ENCODE measurements at places on chromosomes 5 and 9.

- peak; percentile 36 for DNase-seq
Measured at GRCh38 chr5:171579976-171580411, 160.5 kb downstream of the FGF18 start.

DNA sequence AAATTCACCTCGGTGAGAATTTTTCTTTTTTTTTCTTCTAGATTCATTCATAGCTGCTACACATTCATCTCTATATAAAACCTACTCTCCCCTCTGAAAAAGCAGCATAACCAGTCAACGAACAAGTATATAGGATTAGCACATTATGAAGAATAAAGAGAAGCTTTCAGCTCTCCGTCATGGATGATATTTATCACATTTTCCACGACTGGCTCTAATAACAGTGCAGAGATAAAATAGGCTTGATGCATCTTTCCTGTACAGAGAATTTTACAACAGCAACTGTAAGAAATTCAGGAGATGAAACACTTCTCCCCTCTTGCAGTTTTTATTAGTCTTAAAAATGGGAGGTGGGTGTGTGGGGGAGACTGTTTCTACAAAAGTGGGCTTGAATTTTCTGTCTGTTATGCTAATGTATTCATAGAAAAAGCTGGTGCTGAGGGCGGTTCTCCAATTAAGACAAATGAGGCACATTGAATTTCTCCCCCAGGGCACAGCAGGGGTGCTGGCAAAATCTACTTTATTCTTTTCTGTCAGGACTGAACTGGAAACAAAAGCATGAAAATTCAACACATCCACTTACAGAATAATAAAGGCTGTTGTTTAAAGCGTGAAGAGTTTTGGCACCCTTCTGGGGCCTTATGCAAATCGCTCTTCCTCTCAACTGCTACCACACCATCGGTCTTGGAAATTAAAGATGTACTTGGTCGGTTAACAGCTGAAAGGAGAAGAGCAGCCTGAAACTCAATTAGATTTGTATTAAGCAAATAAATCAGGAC is 233.9 kb upstream of the ZNF608 start:
- no peak for DNase-seq

- no peak for DNase-seq
Measured at GRCh38 chr5:96967400-96967799, 31.5 kb downstream of the LNPEP start.

GRCh38 chr9:130982636-130983358 is 26.2 kb upstream of the LAMC3 start:
- DNase-seq: no peak

- no peak for DNase-seq
Measured at GRCh38 chr5:148887123-148887881, 60.9 kb downstream of the ADRB2 start.

DNA sequence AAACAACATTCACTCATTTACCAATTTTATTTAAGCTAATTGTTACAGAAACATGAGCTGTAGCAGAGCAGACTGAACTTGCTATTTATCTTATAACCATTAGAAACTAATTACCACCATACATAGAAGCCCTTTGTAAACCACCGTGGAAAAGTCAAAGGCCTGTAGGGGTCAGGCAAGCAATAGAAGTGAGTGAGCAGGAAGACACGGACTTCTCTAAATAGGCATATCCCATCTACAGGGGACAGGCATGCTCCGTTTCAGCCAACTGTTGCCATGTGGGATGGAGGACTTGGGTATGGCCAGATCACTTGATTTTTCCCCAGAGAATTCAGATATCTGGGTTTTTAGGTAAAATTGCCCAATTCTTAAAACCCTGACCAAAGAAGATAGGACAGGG is 44.8 kb downstream of the PRRC1 start:
- DNase-seq: no peak

- DNase-seq: no peak
Measured at GRCh38 chr5:119302916-119303897, 52.6 kb upstream of the TNFAIP8 start.

DNA sequence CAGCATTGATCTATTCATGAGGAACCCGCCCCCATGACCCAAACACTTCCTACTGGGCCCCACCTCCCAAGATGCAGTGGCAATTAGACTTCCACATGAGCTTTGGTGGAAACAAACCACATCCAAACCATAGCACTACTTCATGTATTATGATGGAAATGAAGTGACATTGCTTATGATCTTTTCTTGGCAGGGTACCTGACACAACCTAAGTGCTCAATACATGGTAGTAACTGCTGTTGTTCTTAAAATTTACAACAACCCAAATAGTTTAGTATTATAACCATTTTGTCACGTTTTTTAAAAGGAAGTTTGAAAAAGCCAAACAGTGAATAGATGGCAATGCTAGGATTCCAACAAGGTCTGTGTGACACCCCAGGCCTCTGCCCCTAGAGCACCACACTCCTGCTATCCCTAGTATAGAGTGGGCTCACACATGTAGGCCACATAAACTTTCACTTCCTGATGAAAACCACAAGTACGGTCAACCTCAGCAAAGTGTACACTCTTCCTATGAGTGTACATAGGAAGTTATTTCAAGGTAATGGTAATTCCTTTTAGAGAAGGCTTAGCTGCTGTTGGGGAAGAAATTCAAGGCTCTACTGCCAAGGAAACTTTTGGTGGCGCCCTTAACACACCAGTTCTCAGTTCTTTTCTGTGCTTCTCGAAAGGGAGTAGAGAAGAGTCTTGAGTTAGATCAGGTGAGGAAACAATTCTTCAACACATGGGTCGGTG is 97.6 kb downstream of the ARSB start:
- no peak for DNase-seq

DNA sequence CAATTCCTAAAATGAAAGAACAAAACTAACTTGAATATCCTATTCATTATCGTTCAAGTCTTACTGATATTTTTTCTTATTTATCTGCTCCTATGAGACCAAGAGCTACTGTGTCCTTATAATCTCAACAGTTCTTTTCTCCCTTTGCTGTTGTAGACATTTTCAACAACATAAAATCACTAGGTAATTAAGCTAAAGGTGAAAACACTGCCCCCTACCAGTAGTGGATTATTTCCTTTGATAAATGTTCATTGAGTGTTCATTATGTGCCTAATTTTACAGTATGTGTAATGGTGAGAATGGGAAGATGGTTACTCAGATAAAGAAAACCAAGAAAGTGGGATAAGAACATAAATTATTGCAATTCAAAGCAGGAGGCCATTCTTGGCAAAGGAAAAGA is 41.4 kb upstream of the PAPPA start:
- no peak for DNase-seq

DNA sequence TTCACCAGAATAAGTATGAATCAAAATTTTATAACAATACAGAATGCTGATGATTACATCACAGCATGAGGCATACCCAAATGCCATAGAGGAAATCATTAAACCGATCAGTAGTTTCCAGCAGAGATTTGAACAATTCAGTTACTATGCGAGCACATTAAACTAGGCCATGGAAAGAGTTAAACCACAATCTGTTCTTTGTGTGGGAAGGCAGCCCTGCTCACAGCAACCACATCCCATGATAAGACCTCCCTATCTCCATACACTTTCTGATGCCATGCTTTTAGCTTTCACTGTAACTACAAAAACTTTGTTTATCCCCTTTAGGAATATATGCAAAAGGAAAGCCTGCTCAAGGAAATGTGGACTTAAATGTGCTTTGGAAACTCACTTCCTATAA is 4.5 kb downstream of the NFIB start:
- DNase-seq: no peak

DNA sequence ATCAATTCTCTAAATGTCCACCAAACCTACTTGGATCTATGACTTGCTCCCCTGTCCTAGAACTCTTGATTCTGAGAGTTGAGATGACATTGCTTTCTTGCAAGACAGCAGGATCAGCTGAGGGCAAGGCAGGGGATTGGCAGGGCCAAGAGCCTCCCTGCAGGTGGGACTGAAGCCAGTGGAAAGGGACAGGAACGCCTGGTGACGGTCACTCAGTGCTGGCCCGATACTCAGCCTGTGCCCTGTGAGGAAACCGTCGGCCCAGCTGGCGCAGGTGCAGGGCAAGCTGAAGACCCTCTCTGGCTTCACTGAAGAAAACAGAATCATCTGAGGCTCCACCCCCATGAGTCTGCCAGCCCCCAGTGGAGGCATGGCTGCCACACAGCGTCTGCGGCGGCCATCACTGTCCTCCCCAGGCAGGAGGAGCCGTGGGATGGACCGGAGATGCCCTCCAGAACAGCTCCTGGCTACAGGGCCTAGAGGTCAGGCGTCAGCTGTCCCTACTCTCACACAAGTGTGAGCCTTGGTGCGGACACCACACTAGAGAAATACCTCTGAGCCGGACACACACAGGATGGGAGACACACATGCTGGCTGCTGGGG is 14.7 kb downstream of the UBAC1 start:
- no peak for DNase-seq

DNA sequence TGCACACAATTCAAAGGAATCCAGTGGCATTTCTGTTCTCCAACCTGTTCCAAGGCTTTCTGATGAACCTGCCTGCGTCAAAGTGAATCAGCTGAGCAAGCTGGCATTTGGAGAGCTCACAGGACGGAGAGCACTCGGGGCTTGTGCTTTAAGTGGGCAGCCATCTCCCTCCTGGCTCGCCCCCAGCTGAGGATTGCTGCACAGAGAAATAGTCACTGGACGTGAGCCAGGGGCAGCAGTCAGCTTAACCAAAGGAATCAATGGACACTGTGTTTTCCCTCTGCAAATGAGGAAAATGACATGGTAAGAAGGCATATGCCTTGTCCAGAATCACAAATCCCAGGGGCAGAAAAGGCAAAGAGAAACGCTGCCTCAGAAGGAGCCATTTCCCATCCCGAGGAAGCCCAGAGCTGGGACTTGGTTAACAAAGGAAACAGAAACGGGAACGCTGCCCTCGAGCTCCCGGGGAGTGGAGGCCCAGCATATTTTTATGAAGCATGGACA is 299.4 kb downstream of the ZSWIM6 start:
- DNase-seq: no peak

DNA sequence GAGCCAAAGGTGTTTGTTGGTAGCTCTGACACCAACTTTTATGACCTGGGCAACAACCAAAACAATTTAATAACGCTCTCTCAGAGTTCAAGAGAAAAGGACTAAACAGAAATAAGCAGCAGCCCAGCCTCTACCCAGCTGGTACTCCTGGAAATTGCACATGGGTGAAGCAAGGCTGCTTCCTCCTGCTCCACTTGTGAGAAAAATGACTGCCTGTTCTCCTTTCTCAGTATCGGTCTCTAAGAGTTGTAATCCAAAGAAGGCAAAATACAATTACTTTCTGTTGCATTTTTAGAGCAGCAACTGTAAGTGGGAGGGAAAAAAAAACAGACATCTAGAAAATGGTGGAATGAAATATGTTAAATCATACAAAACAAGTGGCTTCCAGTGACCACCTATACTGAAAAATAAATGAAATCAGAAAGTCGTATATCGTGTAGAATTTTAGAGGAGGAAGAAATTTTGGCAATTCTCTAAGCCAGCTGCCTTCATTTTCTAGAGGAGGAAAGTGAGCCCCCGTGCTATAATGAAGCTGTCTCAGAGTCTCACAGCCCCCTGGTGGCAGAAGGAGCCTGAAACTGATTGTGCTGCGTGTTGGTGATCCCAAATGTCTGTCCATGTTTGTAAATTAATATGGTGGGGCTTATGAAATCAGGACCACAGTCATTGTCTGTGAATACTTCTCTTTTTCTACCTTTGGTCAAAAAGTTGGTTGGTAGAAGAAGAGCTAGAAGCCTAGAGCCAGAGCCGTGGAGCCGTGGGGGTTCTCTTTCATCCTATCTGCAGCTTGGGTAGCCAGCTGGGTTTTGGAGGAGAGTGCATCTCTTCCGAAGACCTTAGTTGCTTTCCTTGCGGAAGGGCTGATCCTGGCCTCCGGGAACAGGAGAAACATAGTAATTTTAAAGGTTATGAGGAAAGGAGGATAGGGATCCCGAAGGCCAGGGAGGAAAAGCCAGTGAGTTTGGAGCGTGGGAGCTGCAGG is 139.9 kb downstream of the PIP5K1B start:
- DNase-seq: no peak

DNA sequence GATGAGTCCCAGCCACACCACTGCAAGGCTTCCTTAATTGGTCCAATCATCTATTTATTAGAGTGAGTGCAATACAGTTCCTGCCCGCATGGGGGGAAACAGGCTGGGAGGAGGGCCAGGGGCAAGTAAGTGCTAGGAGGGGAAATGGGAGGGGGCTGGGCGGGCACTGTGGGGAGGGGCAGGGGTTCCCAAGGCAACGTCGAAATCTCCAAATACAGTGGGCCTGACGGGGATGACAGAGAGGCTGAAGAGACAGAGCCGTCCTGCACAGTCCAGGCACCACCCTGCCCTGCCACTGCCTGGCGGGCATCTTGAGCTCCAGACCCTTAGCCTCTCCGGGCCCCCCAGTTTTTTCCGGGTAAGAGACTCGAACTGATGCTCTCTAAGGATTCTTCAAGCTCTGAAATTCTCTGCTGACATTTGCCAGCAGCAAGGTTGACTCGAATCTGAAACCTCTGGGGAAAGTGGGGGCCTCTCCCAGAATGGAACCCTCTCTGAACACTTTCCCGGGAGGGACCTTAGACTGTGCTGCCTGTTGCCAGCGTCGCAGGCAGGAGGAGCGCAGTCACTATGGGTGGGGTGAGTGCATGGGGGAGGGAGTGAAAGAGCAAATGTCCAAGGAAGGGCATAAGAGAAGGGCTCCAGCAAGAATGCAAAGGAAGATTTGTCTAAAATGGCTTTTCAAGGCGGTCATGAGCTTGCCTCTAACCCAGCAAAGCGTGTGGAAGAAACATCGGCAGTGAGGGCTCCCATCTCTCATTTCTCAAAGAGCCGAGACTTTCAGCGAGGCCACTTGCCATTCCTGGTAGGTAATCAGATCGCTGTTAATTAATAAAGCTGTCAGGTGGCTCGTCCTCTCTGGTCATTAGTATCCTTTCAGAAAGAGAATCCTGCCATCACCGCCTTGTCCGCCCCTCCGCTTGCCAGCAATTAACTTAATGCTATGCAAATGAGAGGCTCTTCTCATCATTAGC is 99.0 kb downstream of the GTF3C4 start:
- peak; percentile 77 for DNase-seq

- DNase-seq: no peak
Measured at GRCh38 chr9:16221822-16222547, 648.5 kb downstream of the BNC2 start.

GRCh38 chr9:86042199-86042978 is 57.0 kb downstream of the GOLM1 start:
- DNase-seq: peak; percentile 17

- DNase-seq: no peak
Measured at GRCh38 chr5:139181322-139181730, 16.8 kb downstream of the SIL1 start.

DNA sequence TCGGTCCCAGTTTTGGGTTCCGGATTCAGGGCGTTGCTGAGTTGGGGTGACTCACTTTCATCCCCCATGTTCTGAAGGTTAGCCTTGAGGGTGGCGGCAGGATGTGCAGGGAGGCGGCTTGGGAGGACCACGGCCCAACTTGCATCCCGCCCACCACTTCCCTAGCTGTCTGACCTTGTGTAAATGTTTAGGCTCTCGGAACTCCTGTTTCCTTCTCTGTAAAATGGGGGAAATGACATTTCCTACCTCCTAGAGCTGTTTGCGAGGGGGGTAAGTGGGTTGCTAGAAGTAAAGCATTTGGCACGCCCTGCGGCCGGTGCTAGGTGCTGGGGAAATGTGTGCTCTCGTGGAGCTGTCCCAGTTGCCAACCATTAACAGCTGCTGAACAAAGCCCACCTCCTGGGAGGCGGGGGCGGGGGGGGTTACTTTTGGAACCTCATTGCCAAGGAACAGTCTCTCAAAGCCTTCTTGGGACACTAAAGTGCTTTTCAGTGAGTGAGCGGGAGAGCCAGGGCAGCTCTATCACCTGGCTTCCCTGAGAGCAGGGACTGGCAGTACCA is 27.5 kb downstream of the PTGES2 start:
- DNase-seq: no peak
